Kidney tubule cell (primary cell): ENCODE measurements at places on chromosomes 4 and X.

DNA sequence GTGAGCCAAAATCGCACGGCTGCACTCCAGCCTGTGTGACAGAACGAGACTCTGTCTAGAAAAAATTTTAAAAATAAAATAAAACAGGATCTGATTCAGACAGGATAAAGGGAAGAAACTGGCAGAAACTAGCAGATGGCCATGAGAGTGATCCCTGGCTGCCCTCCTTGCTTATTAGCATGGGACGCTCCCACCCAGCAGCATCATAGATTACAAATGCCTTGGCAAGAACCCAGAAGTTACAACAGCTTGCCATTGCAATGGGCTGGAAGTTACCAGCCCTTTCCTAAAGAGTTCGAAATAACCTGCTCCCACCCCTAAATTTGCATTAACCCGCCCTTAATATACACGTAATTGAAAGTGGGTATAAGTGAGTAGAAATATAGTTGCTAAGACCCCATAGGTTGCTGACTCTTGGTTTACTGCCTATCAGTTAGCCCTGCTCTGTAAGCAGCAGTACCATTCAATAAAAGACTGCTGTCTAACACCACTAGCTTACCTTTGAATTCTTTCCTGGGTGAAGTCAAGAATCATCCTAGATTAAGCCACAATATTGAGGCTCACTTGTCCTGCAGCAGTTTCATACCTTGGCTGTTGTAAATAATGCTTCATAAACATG, 9.1 kb upstream of the XAGE2 start:
- no peak for DNase-seq

GRCh38 chr4:139035650-139036049, 20.1 kb downstream of the NOCT start:
- DNase-seq, result no peak

GRCh38 chr4:63799166-63799565, 610.1 kb downstream of the TECRL start:
- DNase-seq, result no peak

- DNase-seq, result no peak
Measured at GRCh38 chrX:139766545-139766983, 58.6 kb upstream of the MCF2 start.

- no peak for DNase-seq
Measured at GRCh38 chrX:47900833-47901232, 64.1 kb downstream of the ZNF81 start.

GRCh38 chr4:174627473-174627872, 105.2 kb upstream of the HPGD start:
- no peak for DNase-seq

GRCh38 chr4:39312816-39313215, 53.3 kb downstream of the RFC1 start:
- no peak for DNase-seq

DNA sequence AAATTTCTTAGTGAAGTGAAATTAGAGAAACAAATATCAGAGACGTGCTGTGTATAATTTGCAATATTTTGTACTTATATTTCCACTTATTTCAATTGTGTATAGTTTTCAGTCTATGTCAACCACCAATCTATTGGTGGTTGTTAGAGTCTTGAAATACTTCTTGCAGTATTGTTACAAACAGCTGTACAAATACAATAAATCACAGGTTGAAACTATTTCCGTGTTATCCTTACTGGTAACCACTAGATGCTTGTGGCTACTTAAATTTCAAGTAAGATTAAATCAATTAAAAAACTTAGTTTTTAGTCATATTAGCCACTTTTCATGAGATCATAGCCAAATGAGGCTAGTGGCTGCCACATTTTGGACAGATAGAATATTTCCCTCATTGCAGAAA, 520.5 kb downstream of the GBA3 start:
- no peak for DNase-seq

GRCh38 chrX:131802836-131803626, 220.1 kb upstream of the STK26 start:
- DNase-seq, result peak; percentile 63

DNA sequence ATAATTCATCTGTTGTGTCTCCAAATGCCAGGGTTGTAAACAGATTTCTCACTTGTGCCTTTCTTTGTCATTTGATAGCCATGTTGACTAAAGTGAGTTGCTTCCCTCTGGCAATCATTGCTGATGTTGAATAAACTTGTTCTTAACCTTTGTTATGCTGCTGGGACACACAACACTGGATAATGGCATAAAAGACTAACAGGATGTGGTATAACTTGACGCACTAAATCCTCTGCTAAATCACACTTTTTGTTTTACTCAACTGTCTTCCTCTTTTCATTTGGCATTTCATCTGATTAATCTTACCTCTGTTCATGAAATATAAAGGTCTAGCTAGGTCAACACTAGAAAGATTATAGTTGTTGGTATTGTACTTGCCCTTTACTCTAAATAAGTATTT, 17.6 kb upstream of the CXCL5 start:
- peak; percentile 57 for DNase-seq

DNA sequence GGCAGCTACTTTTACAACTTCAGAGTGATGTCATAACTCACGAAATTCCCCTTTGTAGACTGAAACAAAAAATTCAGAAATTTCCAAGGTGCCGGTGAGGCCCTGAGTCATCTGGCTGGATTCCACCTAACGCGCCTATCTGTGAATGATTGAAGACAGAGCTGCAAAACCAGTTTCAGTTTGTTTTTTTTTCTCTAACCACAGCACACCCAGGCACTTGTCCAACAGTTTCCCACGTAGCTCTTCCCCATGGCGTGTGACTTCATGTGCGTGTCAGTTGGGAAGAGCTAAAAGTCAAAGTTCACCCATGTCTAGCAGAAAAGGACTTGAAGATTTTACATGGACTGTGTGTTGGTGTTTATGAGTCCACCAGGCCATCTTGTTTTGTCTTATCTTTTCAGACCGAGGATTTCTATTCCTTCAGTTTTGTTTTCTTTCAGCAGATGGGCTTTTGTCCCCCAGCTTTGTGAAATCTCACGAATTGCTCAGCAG, 16.4 kb downstream of the TCEANC start:
- peak; percentile 99 for DNase-seq

DNA sequence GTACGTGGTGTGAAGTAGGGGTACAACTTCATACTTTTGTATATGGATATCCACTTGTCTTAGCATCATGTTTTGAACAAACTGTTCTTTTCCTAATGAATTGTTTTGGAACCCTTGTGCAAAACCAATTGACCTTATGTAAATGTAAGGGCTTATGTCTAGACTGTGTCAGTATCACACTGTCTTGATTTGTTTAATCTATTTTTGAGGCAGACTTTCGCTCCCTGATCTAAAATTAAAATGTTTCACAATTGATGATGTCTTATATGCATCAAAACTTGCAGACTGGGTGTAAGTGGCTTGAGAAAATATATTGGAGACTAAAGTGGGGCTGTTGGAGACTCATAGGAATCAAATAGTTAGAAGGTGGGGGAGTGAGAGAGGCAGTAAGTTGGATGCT, 25.2 kb downstream of the REPS2 start:
- no peak for DNase-seq

DNA sequence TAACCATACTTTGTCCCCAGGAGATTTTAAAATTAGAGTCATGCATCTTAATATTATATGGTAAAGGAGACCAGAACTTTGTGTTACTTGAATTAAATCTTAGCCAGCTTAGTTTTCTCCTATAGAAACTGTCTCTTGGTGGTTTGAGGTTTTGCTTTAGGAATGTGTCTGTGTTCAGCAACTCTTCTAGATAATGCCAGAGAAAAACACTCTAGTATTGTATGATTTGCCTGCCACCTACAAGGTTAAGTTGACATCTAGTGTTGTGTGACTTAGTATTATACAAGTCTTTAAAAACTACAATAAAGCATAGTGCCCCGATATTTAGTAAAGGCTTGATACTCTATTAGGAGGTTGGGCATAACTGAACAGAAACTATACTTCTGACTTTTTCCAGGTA, 2.1 kb downstream of the UGT8 start:
- no peak for DNase-seq

DNA sequence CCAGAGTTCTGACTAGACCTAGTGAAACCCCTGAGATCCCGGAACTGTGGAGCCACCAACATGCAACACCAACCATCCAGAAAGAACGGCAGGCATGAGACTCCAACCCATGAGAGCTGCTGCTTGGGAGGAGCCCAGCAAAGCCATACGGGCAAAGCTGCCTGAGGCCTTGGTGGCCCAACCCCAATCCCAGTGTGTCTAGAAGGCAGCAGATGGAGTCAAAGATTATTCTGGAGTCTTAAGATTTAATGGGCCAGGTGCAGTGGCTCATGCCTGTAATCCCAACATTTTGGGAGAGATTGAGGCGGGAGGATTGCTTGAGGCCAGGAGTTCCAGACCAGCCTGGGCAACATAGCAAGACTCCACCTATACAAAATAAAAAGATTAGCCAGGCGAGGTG, 49.2 kb upstream of the PDK3 start:
- DNase-seq, result no peak

- DNase-seq, result peak; percentile 86
Measured at GRCh38 chrX:103404231-103405008, 28.1 kb downstream of the BEX3 start.
